ENCODE measurements at places on chromosomes 3 and 15.

GRCh38 chr3:34387826-34388564 lies 589.6 kb downstream of the PDCD6IP start:
- no peak for DNase-seq
- no peaks in the 10 kb centered on the region for H3K36me3 ChIP-seq
- H3K4me1 ChIP-seq, result no peaks in the 10 kb centered on the region
- H3K4me3 ChIP-seq, result no peak overlapping the region
- no peaks in the 10 kb centered on the region for H3K27me3 ChIP-seq

DNA sequence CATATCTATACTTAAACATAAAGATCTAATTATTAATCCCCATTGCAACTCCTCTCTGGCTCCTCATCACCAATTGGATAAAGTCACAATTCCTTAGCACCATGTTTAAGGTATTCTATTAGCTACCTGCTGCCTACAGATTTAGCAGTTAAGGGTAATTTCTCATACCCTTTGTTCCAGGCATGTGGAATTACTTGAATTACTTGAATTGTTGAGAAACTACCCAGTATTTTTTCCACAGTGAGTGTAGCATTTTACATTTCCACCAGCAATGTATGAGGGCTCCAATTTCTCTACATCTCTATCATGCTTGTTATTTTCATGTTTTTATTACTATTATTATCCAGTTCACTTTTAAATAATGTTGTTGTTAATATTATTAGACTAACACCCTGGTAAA lies 86.4 kb downstream of the P2RY1 start:
- no peaks in the 10 kb centered on the region for H3K27me3 ChIP-seq
- H3K27ac ChIP-seq, result no peak overlapping the region
- H3K36me3 ChIP-seq, result no peaks in the 10 kb centered on the region
- no peaks in the 10 kb centered on the region for H3K4me1 ChIP-seq
- H3K4me3 ChIP-seq, result no peak overlapping the region

DNA sequence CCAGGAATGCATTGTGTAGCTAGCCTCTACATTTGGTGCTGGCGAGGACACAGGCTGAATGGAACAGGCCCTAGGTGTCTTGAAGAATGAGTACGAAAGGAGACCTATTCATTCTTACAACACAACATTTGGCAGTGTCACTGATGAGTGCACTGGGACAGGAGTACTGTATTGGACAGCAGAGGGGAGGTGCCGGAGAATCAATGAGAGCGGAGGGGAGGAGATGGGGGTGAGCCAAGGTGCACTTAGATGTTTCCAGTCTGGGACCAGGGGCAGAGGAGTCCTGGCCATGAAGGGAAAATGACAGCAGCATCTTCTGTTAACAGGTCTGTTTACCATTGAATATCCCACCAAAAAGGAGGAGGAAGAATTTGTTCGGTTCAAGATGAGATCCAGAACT lies 53.2 kb downstream of the C3orf20 start:
- H3K27me3 ChIP-seq, result no peaks in the 10 kb centered on the region
- H3K27ac ChIP-seq, result no peak overlapping the region
- no peak overlapping the region for H3K4me3 ChIP-seq
- no peaks in the 10 kb centered on the region for H3K36me3 ChIP-seq
- H3K4me1 ChIP-seq, result no peaks in the 10 kb centered on the region
- DNase-seq, result no peak

GRCh38 chr3:107837895-107838612 lies 252.8 kb downstream of the CD47 start:
- no peaks in the 10 kb centered on the region for H3K36me3 ChIP-seq
- H3K4me3 ChIP-seq, result no peak overlapping the region
- H3K27me3 ChIP-seq, result no peaks in the 10 kb centered on the region
- H3K27ac ChIP-seq, result no peak overlapping the region

DNA sequence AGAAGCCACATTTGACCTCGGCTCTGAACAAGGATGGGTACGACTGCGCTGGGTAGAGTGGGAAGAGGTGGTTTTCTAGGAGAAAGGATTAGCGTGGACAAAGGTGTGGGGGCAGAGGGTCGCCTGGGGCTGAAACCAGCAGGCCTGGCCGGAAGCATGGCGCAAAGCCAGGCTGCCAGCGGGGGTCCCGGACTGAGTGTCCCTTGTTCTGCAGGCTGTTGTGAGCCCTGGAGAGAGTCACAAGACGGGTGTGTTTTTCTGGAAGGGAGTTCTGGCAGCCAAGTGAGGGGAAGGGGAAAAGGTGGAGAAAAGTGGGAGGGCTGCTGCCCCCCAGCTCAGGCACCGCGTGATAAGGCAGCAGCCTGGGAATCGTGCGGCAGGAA lies 98.5 kb upstream of the MEF2A start:
- H3K27ac ChIP-seq, result no peak overlapping the region
- H3K4me3 ChIP-seq, result no peak overlapping the region
- no peaks in the 10 kb centered on the region for H3K36me3 ChIP-seq
- no peak for DNase-seq
- no peaks in the 10 kb centered on the region for H3K27me3 ChIP-seq

DNA sequence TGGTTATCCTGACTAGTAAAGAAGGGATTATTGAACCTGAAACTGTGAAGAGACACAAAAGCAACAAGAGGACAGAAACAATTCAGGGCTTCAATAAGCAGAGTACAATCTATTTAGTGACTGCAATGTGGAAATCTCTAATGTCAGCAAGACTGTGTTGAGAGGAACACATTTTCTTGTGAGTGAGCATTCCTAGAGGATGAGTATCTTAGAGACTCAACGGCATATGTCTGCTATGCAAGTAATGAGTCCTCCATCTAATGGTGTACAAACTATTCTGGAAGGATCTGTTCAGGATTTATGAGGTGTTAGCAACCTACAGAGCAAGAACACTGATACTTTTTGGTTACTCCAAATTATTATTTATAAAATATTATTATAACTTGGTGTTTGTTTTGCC lies 226.5 kb upstream of the NDN start:
- no peaks in the 10 kb centered on the region for H3K36me3 ChIP-seq
- no peak for DNase-seq
- no peak overlapping the region for H3K4me3 ChIP-seq
- no peak overlapping the region for H3K27ac ChIP-seq
- H3K4me1 ChIP-seq, result no peaks in the 10 kb centered on the region

DNA sequence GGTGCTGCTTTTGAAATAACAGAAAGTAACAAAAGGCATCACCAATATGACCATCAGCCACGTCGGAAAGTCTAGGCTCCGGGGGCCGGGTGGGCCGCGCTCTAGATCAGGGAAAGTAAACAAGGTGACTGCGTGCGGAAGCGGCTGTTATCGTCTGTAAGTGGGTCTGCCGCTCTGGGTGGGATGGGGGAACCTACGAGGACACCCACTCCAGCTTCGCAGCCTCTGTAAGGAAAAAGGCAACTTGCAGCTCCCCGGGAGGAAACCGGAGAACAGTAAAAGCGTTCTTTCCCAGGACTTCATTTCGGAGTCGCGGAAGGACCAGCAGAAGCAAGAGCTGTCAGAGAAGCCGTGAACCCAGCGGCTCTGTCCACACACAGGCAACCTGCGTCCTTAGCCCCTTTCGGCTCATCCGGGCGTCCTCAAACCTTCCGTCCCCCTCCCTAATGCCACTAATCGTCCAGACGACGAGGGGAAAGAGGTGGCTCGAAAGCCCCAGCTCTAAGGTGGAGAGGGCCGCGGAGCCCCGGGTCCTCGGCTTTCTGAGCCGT lies 461 bp downstream of the XRN1 start:
- peak overlapping the region; percentile 98 for H3K27ac ChIP-seq
- peak overlapping the region; percentile 85 for H3K4me3 ChIP-seq
- no peaks in the 10 kb centered on the region for H3K27me3 ChIP-seq
- H3K36me3 ChIP-seq, result peaks cover 9% of the 10 kb centered on the region
- peak; percentile 25 for DNase-seq

GRCh38 chr3:38489766-38490165 lies 6.4 kb upstream of the EXOG start:
- H3K4me3 ChIP-seq, result no peak overlapping the region
- no peak overlapping the region for H3K27ac ChIP-seq

- DNase-seq, result no peak
- H3K4me3 ChIP-seq, result no peak overlapping the region
- no peaks in the 10 kb centered on the region for H3K36me3 ChIP-seq
- H3K27me3 ChIP-seq, result no peaks in the 10 kb centered on the region
Observed at GRCh38 chr3:143207338-143207961, 87.9 kb downstream of the CHST2 start.

DNA sequence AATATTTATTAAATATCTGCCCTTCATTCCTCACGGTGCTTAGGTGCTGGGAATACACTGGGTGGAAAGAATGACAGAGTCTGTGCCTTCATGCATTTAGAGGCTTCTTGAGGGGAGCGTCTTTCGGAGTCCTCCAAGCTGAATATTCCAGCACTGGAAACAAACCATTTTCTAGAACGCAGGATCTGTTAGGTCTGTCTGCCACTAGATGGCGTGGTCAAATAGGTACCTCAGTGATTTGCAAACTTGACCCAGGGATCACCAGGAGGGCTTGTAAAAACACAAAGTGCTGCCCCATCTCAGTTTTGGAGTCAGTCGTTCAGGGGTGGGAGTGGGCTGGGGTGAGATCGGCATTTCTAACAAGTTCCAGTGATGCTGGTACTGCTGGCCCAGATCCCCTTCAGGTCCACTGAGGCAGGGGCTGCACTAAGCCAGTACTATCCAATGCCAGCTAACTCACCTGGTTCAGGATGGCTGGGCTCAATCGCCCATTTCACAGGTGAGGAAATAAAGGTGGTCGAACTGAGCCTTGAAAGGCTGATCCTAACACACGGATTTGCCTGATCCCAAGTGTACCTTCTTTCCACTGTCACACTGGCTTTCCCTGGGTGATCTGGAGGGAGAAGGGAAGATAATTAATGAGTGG lies 14.8 kb downstream of the ARNT2 start:
- no peak overlapping the region for H3K27ac ChIP-seq
- no peaks in the 10 kb centered on the region for H3K4me1 ChIP-seq
- H3K4me3 ChIP-seq, result no peak overlapping the region

DNA sequence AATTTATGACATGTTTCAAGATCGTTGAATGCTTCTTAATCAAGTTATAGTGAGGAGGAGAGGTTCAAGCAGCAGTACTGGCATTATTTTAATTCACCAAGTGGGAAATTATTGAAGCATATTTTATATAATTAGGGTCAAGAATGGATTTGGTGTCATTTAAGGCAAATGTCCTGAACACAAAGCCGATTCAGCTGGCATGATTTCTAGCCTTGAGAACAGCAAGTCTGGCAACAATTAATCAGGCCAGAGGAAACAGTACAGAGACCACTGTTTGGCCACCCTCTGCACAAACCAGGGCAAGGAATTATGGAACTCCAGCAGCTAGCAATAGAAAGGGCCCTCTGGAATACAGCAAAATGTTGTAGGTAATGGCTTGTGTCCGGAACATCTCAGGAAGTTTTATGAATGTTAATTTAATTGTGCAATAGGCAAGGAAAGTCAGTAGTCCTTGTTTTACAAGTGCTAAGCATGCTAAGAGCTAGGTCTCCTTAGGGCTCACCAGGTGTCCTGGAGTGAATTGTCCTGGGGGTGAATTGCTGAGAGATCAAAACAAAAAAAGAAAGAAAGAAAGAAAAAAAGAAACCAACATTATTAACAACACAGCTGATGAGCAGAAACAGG lies 38.7 kb upstream of the SNRK start:
- H3K4me1 ChIP-seq, result peaks cover 46% of the 10 kb centered on the region
- no peaks in the 10 kb centered on the region for H3K36me3 ChIP-seq
- no peak overlapping the region for H3K4me3 ChIP-seq
- DNase-seq, result no peak

DNA sequence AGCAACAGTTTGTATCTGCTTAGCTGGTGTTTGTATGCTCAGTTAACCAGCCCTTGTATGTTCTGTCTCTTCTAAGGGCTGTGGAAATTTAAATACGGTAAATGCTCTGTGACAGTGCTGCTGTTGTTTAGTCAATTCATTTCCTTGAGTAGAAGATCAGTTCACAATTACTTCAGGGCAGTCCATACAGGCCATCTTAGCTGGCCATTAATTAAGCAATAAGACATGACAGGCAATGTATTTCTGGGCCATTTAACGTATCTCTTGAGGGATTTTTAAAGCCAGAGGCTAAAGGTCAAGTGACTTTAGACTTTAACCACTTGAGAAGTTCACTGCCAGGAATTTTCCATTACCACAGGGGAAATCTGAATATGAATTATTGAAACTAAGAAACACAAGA lies 351.8 kb downstream of the ZIC1 start:
- DNase-seq, result no peak
- H3K27ac ChIP-seq, result no peak overlapping the region
- H3K36me3 ChIP-seq, result no peaks in the 10 kb centered on the region
- no peak overlapping the region for H3K4me3 ChIP-seq
- no peaks in the 10 kb centered on the region for H3K27me3 ChIP-seq
- no peaks in the 10 kb centered on the region for H3K4me1 ChIP-seq

DNA sequence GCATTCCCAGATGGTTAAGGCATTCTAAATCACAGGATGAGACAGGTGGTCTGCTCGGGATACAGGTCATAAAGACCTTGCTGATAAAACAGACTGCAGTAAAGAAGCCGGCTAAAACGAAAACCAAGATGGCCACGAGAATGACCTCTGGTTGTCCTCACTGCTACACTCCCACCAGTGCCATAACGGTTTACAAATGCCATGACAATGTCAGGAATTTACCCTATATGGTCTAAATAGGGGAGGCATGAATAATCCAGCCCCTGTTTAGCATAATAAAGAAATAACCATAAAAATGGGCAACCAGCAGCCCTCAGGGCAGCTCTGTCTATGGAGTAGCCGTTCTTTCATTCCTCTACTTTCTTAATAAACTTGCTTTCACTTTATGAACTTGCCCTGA lies 151.1 kb downstream of the ZNF385D start:
- H3K4me3 ChIP-seq, result no peak overlapping the region
- H3K27ac ChIP-seq, result no peak overlapping the region
- no peaks in the 10 kb centered on the region for H3K27me3 ChIP-seq
- DNase-seq, result no peak
- H3K36me3 ChIP-seq, result no peaks in the 10 kb centered on the region
- no peaks in the 10 kb centered on the region for H3K4me1 ChIP-seq

GRCh38 chr3:182713743-182714517 lies 79.4 kb upstream of the ATP11B start:
- H3K4me1 ChIP-seq, result no peaks in the 10 kb centered on the region
- no peaks in the 10 kb centered on the region for H3K36me3 ChIP-seq
- H3K27ac ChIP-seq, result no peak overlapping the region

DNA sequence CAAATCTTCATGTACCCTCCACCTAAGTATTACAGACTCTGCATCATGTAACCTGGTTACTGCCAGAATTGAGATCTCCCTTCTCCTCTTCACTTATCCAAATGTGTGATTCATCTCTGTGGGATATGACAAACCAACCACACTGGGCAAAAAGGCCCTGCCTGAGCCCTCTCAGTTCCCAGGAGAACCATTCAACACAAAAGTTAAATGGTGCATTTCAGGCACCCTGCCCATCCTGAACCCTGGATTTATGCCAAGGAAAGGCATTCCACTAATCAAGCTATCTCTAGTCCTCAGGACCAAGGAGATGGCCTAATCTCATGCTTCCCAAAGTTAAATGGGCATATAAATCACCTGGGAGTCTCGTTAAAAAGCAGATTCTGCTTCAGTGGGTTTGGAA lies 108.5 kb downstream of the TNIK start:
- peaks cover 5% of the 10 kb centered on the region for H3K4me1 ChIP-seq
- no peak for DNase-seq
- no peak overlapping the region for H3K4me3 ChIP-seq

GRCh38 chr15:62883938-62884479 lies 158.5 kb upstream of the TPM1 start:
- no peaks in the 10 kb centered on the region for H3K4me1 ChIP-seq
- H3K27me3 ChIP-seq, result peaks cover 8% of the 10 kb centered on the region
- H3K27ac ChIP-seq, result no peak overlapping the region
- H3K36me3 ChIP-seq, result no peaks in the 10 kb centered on the region
